ENCODE measurements at places on chromosomes 7 and 10. TPM values are rescaled to one million over a fixed set of nuclear protein-coding genes. Genes with fewer than 3 reads are reported as not detected.

- DNase-seq = no peak
- no peaks in the 10 kb centered on the region for H3K4me1 ChIP-seq
- H3K27me3 ChIP-seq = no peaks in the 10 kb centered on the region
These were observed 710.3 kb downstream of the SORCS1 start for GRCh38 chr10:106454233-106454632.

DNA sequence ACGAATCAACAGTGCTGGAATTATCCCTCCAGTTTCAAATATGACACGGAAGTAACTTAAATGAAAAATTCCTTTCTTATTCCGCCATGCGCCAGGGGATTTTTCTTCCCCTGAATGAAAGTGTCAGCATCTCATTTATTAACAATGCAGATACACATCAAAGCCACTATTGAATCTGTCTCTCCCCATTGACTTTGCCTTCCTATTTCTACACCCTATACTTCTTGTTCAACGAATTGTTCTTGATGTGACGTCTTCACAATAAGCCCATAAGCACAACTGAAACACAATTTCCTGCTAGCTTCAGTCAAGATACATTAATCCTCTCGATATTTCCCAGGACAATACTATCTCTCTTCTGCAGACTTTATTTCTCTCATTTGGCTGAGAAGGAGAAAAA, 253.5 kb downstream of the ADARB2 start:
- no peak overlapping the region for H3K4me3 ChIP-seq
- DNase-seq = no peak
- H3K27me3 ChIP-seq = 0 out of 2 replicates have a peak, but pooled peaks cover 1% of the 10 kb centered on the region
- no peaks in the 10 kb centered on the region for H3K36me3 ChIP-seq
- no peaks in the 10 kb centered on the region for H3K4me1 ChIP-seq

Gene STARD3NL
- 33.5 TPM for total RNA-seq

DNA sequence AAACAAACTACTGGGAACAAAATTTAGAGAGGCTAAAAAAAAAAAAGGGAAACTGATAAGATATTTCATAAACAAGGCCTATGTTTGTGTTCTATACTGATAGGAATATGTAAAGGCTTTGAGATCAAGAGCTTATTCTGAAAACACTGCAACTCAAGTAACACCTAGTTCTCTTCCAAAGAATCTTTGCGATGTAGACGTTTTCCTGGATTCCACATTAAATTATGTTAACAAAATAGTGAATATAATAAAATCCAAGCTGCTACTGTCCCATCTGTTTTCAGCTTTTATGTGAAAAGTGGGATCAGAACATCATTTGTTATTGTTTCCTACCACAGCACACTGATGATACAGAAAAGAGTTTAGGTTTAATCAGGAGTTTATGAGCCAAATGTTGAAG, 53.0 kb upstream of the RNF148 start:
- no peak overlapping the region for H3K27ac ChIP-seq
- H3K4me3 ChIP-seq = no peak overlapping the region
- no peak for DNase-seq
- H3K27me3 ChIP-seq = no peaks in the 10 kb centered on the region
- H3K4me1 ChIP-seq = peaks cover 14% of the 10 kb centered on the region

DNA sequence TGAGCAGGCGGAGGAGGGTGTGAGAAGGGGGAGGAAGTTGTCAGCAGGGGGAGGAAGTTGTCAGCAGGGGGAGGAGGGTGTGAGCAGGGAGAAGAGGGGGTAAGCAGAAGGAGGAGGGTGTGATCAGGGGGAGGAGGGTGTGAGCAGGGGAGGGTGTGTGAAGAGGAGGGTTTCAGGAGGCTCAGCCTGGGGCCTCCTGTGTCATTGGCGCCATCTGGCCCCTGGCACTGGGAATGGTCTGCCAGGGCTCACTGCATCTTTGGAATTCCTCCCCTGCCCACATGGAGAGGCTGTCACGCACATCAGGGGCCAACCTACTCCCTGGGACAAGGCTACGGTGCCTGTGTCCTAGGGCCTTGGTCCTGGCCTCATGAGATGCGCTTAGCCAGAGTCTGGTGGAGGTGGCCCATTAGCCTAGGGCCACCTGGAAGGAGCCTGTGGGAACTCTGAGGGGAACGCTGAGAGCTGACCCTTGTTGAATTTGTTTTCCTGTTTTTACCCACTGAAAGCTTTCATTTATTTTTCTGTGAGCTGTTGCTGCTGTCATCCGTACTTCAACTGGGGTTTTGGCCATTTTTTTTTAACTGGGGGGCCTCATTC, 18.0 kb downstream of the CAMK2B start:
- no peak overlapping the region for H3K27ac ChIP-seq
- no peak overlapping the region for H3K4me3 ChIP-seq
- no peaks in the 10 kb centered on the region for H3K4me1 ChIP-seq
- no peak for DNase-seq
- no peaks in the 10 kb centered on the region for H3K27me3 ChIP-seq

Gene C7orf33
- 0.23 TPM for total RNA-seq

DNA sequence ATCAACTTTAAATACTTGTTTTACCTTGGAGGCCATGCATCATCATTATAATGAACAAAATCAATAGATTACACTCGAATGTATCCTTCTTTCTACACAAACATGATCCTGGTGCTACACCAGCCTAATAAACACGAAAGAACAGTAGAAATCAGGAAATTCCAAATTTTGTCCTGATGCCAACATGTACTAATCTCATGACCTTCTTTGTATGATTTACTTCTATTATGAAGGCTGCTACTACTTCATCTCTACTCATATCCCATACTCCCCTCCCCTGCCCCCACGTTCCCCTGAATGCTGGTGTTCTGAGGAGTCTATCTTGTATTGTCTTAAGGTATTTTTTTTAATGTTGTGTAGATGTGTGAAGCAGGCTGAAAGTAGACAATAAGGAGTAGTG, 315.0 kb downstream of the CACNA2D1 start:
- H3K36me3 ChIP-seq = no peaks in the 10 kb centered on the region
- no peak overlapping the region for H3K4me3 ChIP-seq
- H3K27me3 ChIP-seq = no peaks in the 10 kb centered on the region
- no peaks in the 10 kb centered on the region for H3K4me1 ChIP-seq

Gene GBX1
- total RNA-seq = not detected

DNA sequence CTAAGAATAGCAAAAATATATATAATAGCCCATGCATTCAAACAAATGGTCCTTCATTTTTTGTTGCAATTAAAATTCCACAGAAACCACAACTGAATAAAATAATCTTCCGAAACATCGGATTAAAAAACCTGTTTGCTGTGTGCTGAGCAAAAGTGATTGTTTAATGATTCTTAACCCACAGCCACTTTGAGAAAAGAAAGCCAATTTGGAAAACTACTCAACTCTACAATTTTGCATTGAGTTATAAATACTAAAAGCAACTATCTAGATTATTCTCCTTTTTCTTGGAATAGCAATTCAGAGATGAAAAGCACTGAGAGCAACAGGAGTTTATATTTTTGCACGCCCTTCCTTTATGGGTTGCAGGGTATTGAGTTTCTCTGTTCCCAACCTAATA, 8.0 kb downstream of the ADRB1 start:
- H3K27me3 ChIP-seq = no peaks in the 10 kb centered on the region
- no peak for DNase-seq
- no peaks in the 10 kb centered on the region for H3K36me3 ChIP-seq
- H3K4me3 ChIP-seq = no peak overlapping the region

Gene POU6F2
- total RNA-seq = 3.9 TPM

Gene MAGI2
- total RNA-seq = 0.25 TPM

Gene CRYGN
- not detected for total RNA-seq

All from Caco-2 (cell line).